Trophoblast cell (in vitro differentiated cells and primary cell): ENCODE measurements at places on chromosomes 12 and 14.
A peak's percentile ranks its signal among the peaks of the same experiment; 100 is the strongest.

- H3K4me3 ChIP-seq = no peak overlapping the region
- H3K27ac ChIP-seq = no peak overlapping the region
- peaks cover 7% of the 10 kb centered on the region for H3K36me3 ChIP-seq
- H3K4me1 ChIP-seq = peaks cover 4% of the 10 kb centered on the region
- H3K27me3 ChIP-seq = no peaks in the 10 kb centered on the region
- no peak for DNase-seq
These were observed 7.8 kb downstream of the P2RX4 start for GRCh38 chr12:121217761-121218160.

- no peaks in the 10 kb centered on the region for H3K27me3 ChIP-seq
- H3K27ac ChIP-seq = peak overlapping the region; percentile 70
- H3K4me3 ChIP-seq = no peak overlapping the region
- H3K36me3 ChIP-seq = no peaks in the 10 kb centered on the region
These were observed 72.2 kb downstream of the BORCS5 start for GRCh38 chr12:12428961-12429657.

GRCh38 chr12:48631071-48631470 lies 51.0 kb downstream of the KANSL2 start:
- no peak for DNase-seq
- H3K4me1 ChIP-seq = peaks cover 18% of the 10 kb centered on the region
- H3K36me3 ChIP-seq = no peaks in the 10 kb centered on the region

GRCh38 chr12:55467836-55468235 lies 2.1 kb downstream of the OR6C70 start:
- no peaks in the 10 kb centered on the region for H3K27me3 ChIP-seq
- no peaks in the 10 kb centered on the region for H3K4me1 ChIP-seq
- no peak overlapping the region for H3K27ac ChIP-seq
- H3K36me3 ChIP-seq = no peaks in the 10 kb centered on the region
- no peak overlapping the region for H3K4me3 ChIP-seq
